Effector CD4-positive, alpha-beta T cell (primary cell): ENCODE measurements at places on chromosomes 1 and 21.

- no peak for DNase-seq
These were observed 60.5 kb downstream of the NEGR1 start for GRCh38 chr1:72221811-72222210.

- no peak for DNase-seq
These were observed 181.9 kb downstream of the SPATA17 start for GRCh38 chr1:217813031-217813430.

DNA sequence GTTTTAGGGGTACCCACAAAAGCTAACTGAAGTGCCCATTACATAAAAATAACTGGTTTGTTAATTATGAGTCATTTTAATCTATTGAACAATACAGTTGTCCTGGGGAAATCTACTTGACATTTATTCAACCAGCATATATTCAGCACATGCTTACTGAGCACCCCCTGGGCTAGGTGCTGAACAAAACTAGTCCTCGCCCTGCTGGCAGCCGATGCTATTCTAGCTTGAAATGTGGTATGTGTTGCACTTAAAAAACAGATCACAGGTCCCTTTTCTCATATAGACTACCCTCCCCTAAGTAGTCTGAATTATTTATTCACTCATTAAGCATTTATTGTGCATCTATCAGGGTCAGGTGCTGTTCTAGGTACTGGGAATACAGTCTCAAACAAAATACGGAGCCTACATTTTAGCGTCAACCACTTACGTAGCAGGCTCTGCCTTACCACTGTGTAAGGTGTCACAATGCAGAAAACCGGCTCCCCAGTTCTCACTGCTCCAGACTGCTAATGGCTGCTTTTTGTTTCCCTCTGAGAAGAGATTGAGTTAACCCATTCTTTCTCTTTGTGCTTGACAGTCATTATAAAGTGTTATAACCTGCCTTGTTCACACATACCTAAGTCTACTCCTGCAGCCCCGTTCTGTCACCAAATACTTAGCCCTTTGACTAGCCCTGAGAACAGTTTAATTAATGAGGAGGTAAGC lies 57.1 kb downstream of the ADCY10 start:
- no peak for DNase-seq

GRCh38 chr1:80534606-80535360 lies 1266.0 kb upstream of the ADGRL2 start:
- no peak for DNase-seq

DNA sequence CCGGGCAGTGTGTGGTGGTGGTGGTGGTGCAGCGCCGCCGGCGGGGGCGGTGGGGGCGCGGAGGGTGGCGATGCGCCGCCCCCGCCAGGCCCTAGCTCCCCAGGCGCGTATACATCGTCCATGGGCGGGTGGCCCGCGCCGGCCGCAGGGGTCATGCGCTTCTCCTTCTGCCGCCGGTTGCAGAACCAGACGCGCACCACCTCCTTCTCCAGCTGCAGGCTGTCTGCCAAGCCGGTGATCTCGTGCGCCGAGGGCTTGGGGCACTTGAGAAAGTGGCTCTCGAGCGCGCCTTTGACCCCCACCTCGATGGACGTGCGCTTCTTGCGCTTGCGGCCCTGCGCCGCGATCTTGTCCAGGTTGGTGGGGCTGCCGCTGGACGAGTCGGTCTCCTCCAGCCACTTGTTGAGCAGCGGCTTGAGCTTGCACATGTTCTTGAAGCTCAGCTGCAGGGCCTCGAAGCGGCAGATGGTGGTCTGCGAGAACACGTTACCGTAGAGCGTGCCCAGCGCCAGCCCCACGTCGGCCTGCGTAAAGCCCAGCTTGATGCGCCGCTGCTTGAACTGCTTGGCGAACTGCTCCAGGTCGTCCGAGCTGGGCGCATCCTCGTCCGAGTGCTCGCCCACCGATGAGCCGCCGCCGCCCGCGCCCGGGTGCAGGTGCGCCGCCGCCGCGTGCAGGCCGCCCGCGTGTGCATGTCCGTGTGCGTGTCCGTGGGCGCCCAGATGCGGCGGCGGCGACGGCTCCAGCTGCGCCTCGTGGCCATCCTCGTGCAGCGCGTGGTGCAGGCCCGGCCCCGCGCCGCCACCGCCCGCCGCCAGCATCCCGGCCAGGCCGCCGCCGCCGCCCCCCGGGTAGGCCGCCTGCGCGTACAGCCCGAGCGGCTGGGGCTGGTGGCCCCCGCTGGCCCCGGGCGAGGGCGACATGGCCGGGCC lies 926 bp downstream of the POU3F1 start:
- DNase-seq = no peak

DNA sequence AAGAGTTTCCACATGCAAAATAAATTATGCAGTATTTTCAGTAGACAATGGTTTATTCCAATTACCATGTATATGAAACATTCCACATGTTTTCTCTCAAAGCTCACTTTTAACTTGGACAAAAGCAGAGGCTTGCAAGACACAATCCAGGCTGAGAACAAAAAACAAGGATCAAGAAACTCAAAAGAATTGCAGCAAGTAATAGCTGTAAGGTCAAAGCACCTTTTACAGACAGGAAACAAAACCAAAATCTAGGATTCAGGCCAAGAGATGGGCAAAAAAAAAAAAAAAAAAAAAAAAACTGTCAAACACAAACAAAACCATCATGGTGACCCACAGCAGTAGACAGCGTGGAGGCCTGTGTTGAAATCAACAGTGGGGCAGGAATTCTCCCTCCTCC lies 9.3 kb downstream of the RGS1 start:
- no peak for DNase-seq

GRCh38 chr1:236638945-236639344 lies 34.6 kb upstream of the HEATR1 start:
- no peak for DNase-seq

GRCh38 chr1:62437273-62437940 lies 558 bp downstream of the USP1 start:
- DNase-seq = peak; percentile 42

- DNase-seq = no peak
These were observed 9.8 kb downstream of the BTG3 start for GRCh38 chr21:17602874-17603273.

DNA sequence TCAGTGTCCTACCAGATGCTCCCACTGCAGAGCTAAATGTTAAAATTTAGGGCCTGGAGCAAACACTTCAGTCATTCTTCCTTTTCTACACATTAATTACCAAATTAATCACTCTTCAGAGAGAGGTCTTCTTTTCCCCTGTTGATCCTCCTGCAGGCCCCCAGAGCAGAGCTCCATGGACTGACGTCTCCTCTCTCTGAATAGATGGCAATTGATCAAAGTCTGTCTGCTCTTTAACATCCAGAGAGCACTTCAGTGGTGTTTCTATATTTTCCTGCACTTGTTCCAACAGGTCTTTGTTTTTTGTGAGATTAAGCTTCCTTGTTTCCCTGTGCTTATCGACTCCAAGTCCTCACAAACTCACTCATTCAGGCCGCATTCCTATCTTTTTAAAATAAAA lies 239.3 kb downstream of the SIPA1L2 start:
- DNase-seq = no peak

DNA sequence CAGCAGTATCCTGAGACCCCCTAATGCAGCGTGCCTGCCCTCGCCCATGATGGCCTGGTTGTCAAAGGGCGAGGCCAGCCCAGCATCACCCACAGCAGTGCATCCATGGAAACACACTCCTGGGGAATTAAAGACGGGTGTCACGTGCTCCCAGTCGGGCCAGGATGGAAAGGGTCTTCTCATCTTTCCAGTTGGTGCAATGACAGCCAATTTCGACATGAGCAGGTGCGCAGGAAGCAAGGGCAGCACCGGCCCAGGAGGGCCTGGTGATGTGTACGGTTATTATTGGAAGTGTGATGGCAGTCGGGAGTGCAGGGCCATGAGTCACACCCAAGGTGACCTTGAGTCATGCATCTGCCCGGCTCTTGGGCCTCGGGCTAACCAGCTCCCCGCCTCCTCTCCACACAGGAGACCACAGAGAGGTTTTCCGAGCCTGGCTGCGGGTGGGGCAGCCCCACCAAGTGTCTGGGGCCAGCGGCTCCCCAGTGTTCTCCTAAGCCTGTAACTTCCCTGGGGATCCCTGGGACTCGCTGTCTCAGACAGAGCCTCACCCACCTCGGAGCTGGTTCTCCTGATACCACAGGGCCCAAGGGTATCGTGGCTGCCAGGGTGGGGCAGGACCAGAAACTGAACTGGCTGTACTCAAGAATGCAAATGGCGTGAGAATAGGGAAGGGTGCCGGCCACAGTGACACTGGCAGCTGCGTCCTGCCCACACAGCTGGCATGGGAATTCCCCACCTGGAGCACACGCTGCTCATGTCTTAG lies 119.8 kb downstream of the SIK1 start:
- no peak for DNase-seq

- DNase-seq = no peak
These were observed 18.8 kb downstream of the KIF21B start for GRCh38 chr1:201004732-201005131.

DNA sequence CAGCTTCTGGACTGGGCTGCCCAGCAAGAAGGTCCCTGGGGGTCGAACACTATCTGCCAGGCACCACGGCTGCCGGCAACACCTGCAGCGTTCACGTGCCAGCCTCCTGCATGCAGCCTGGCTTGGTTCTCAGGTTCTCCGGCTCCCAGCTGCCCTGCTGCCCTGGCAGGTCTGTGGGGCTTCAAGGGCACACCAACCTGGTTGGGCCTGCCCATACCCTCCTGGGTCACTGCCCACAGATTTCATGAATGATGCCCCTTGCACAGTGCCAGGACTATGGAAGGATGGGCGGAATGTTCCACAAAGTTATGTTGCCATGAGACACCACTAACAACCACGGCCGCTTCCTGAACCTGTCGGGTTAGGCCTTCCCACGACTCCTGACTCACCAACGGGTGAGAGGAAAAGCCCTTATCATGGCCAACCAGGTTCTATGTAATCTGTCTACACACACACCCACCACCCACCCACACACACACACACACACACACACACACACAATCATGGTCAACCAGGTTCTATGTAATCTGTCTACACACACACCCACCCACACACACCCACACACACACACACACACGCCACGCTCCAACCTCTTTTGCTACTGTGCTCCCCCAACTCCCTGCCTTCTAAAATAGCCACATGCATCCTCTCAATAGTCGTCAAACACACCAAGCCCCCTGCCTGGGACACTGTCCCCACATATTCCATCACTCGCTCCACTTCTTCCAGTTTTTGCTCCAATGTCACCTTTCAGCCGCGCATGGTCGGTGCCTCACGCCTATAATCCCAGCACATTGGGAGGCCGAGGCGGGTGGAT lies 32.2 kb downstream of the HSPG2 start:
- DNase-seq = no peak

DNA sequence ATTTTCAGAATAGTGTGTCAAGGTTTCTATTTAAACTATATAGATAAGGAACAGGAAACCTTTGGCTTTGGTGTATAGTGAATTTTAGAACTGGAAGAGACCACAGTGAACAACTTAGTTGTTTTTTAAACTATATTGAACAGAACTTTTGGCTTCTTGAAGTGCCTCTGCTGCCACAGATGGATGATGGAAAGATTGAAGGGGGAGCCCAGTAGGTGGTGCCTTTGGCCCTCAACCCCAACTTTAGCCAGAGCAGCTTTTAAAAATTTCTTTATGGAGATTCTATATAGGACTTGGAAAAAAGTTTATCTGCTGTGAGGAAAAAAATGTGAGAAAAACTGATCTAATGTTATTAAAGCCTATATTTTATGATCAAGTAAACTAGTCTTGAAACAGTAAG lies 50.2 kb downstream of the SWT1 start:
- no peak for DNase-seq

DNA sequence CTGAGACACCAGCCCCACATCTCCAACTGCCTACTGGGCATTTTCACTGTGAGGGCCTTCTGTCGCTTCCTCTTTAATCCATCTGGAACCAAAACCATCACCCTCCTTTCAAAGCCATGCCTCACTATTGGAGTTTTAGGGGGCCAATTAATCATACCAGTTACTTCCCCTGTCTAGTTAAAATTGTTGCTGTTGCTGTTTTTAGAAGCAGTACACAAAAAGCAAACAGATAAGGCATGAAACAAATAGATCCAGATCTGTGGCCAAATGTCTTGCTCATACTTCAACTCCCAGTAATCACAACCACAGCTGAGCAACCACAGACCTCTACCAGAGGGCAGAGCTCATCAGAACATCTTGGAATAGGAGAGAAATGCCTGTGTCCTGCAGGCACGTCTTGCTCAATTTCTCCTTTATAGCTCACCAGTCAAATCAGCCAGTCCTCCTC lies 133.8 kb upstream of the C1orf105 start:
- no peak for DNase-seq

GRCh38 chr1:63836830-63837229 lies 63.0 kb downstream of the ROR1 start:
- no peak for DNase-seq

DNA sequence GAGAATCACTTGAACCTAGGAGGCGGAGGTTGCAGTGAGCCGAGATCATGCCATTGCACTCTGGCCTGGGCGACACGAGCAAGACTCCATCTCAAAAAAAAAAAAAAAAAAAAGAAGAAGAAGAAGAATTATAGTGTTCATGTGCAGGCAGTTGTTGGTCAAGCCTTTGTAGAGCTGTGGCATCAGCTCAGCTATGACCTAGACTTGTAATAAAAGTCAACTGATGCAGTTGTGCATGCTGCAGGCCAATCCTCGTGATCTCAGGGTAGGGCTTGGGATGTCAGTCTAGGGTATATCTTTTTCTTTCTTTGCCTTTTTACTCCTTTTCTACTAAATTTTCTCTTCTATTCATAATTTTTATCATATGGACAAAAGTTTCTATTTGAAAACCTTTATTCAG lies 76.2 kb downstream of the C1orf21 start:
- DNase-seq = no peak

GRCh38 chr1:185487936-185488335 lies 170.9 kb upstream of the IVNS1ABP start:
- DNase-seq = no peak

DNA sequence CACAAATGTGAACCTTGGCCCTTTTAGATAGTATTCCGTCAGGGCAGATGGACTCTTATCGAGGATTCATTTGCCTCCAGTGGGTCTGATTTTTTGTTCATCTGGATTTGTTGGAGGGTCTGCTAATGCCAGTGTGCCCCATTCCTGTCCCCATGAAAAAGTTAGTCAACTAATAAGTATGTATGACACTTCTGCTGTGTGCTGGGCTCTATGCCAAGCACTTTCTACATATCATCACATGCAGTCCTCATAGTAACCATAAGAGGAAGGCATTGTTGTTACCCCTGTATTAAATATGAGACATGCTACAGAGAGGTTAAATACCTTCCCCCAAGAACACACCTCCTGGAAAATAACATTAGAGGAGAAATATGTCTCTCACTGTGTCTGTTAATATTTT lies 46.6 kb upstream of the MAB21L3 start:
- no peak for DNase-seq
